ENCODE measurements at places on chromosomes 1 and 21.

DNA sequence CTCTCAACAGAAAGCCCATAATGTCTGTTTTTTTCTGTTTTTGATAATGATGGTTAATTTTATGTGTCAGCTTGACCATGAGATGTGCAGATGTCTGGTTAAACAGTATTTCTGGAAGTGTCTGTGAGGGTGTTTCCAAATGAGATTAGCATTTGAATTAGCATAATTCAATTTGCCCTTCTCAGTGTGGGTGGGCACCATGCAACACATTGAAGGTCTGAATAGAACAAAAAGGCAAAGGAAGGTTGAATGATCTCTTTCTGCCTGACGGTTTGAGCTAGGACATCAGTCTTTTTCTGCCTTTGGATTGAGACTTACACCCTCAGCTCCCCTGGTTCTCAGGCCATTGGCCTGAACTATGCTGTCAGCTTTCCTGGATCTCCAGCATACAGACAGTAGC, 34.9 kb upstream of the SPATA6 start:
- DNase-seq = no peak

- no peak for DNase-seq
Measured at GRCh38 chr1:200029822-200030152, 2.3 kb downstream of the NR5A2 start.

DNA sequence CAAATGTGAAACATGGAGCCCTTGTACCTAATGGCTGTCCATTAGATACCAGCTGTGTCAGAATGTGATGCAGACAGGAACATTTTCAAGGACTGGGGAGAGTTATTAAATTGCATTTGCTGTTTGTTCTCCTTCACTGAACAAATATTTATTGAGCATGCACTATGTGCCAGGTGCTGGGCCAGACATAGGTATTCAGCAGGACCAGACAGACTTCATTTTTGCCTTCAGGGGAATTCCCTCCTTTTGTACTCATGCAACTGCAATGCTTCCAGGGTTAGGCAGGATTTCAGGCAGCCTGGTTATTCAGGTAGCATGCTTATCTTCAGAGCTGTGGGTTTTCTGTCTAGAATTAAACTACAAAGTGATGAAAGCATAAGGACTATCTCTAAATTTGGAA, 64.2 kb upstream of the SMYD2 start:
- no peak for DNase-seq

GRCh38 chr1:245952383-245953026, 554.6 kb downstream of the SMYD3 start:
- DNase-seq = no peak

- DNase-seq = no peak
Measured at GRCh38 chr1:66266350-66266749, 267.6 kb upstream of the SGIP1 start.

- no peak for DNase-seq
Measured at GRCh38 chr1:115332813-115333608, 5.0 kb downstream of the NGF start.

- DNase-seq = no peak
Measured at GRCh38 chr1:171730052-171730451, 11.8 kb downstream of the VAMP4 start.

DNA sequence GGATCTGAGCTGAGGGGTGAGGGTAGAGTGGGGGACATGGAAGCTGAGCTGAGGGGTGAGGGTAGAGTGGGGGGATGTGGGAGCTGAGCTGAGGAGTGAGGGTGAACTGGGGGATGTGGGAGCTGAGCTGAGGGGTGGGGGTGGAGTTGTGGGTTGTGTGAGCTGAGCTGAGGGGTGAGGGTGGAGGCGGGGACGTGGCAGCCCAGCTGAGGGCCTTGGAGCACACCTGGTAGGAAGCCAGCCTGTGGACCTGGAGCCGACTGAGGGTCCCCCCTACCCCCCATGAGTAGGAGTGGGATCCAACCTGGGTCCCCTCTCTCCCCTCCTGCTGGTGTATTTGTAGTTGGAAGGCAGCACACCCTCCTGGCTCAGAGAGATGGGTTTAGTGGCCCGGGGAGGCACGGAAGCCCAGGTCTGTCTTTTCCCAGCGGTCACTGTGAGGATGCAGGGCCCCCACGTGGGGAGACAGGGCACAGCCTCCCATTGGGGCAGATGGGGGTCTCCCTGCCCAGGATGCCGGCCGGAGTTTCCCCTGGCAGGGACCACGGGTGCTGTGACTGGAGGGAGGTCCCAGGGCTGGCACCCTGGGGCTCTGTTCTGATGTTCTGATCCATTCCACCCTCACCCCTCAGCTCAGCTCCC, 13.2 kb upstream of the NPHP4 start:
- no peak for DNase-seq

- no peak for DNase-seq
Measured at GRCh38 chr1:61012341-61012761, 70.0 kb upstream of the NFIA start.

GRCh38 chr21:28805885-28806284, 186.8 kb downstream of the LTN1 start:
- DNase-seq = no peak

DNA sequence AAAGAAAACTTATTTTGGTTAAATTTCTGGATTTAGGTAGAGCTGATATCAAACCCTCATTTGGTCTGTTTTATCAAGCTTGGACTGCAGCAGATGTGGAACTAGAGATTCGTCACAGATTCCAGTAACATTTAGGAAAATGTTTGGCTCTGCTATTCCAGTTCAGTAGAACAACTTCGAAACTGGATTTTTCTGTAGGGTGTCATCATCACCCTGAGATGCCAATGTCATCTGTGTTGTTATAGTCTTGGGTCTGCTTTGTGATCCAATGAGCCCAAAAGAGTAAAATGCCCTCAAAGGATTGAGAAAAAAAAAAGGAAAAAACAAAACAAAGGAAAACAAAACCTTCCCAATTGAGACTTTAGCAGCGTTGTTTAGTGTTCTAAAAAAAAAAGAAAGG, 55.4 kb downstream of the LAMC2 start:
- no peak for DNase-seq

DNA sequence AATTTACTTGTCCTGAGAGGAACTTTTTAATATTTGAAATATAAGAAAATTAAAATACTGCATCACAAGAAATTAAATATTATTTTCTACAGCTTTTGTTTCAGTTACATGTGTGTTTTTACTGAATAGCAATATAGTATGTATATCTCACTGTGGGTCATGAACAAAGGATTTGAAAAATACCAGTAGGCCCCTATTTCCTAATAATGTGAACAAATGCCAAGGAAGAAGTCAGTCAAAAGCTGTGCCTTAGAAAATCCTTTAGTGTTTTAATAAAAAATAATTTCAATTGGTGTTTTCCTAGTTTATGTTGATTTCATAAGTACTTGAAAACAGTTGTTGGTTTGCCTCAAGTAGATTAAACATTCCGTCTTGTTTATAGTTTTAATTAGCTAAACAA, 46.7 kb downstream of the SMYD3 start:
- DNase-seq = no peak

- DNase-seq = no peak
Measured at GRCh38 chr21:22421416-22422180, 1423.4 kb downstream of the NCAM2 start.

DNA sequence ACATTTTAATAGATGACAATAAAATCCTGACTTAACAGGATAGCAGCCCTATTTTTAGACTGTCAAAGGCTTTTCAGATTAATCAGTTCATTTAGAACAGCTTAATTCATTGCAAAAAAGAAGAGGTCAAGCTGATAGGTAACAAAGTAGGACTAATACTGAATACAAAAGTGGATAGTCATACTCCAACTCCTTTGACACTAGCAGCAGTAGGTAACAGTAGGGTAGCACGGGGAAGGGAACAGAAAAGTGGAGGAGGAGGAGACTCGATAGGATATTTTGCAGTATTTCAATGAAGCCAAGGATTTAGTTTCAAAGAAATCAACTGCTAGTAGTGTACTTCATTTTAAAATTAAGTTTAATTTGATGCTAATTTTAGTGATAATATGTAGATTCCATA, 51.1 kb downstream of the USP1 start:
- DNase-seq = no peak

DNA sequence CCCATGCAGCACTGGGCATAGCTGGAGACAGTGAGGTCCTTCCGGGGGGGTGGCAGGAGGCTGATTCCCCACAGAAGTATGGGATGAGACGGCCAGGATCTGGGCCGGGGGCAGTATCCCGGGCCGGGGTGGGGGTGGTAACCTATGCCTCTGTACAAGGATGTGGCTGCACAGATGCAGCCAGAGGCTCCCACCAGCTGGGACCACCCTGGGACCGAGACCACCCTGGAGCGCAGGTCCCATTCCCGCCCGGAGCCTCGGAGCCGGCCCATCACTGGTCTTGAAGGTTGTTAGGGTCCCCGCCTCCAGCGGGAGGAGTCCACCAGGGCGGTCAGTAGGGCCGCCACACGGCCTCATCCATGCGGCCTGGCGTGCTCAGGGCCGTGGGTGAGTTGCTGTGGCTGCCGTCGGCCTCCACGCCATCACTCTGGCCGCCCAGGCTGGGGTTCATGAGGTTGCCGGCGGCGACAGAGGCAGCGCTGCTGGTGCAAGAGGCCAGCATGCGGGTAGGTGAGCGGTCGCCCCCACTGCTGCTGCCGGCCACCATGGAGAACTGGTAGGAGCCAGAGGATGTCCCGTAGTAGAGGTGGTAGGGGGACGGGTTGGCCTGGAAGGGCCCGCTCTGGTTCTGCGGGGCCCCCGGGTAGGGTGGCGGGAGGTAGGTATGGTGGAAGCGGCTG, 28.1 kb downstream of the RUNX3 start:
- DNase-seq = no peak

GRCh38 chr1:234089396-234089795, 184.9 kb downstream of the SLC35F3 start:
- no peak for DNase-seq

DNA sequence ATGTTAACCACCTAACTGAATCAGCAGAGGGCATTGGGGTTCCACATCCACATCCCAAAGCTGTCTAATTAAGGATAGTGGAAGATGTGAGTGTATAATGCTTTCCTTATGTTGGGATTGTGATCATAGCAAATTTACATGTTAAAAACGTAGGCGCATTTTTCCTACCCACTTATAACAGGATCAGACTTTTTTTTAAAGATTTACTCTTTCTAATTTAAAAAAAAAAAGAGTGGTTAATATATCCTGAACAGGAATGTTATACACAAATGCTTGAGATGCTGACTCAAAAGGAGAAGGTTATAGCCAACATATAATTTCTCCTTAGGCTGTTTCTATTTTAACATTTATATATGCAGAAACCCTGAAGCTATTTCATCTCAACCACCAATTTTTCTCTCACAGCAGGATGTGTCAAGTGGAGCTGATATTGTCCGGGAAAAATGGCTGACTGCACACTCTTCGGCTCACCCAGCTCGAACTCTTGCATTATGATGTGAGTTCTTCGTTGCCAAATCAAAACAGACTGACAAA, 40.3 kb downstream of the RGS5 start:
- DNase-seq = no peak

DNA sequence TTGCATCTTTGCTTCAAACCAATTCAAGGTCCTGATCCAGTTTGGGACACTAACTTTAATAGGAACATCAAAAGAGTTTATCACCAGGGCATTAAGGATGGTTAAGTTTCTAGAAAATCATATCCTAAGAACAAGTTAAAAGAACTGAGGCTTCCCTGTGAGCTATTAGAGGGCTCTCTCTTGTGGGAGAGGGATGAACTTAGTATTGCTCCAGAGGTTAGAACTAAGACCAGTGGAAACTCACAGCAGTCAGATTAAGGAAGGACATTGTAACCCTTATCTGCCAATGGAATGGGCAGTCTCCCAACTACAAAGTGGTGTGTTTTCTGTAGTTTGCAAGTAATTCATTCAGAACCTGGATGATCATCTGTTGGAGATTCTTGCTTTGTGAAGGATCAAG, 36.8 kb downstream of the UBE2U start:
- no peak for DNase-seq

- no peak for DNase-seq
Measured at GRCh38 chr1:228016653-228017355, 10.0 kb downstream of the WNT3A start.

GRCh38 chr21:28311411-28312190, 681.1 kb downstream of the LTN1 start:
- DNase-seq = no peak

- no peak for DNase-seq
Measured at GRCh38 chr1:6870571-6870970, 85.3 kb downstream of the CAMTA1 start.

- no peak for DNase-seq
Measured at GRCh38 chr1:88333086-88333695, 350.9 kb upstream of the PKN2 start.

GRCh38 chr1:32725615-32725982, 23.0 kb upstream of the SYNC start:
- DNase-seq = no peak

DNA sequence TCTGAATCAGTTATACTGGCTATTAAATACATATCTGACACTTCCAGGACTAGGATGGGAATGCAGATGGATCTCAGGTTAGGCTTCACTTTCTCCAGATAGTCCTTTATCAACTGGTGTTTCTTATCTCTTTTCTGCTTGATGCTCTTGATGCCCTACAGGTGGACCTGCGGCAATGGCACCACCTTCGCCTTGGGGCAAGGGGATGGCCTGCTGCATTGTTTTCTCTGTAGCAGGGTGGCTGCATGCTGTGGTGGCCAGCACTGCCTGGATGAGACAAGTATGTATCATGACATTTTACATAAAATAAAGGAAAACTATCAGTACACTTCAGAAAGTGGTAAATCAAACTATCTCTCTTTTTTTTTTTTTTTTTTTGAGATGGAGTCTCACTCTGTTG, 217.7 kb upstream of the ZP4 start:
- no peak for DNase-seq

- no peak for DNase-seq
Measured at GRCh38 chr1:65148548-65149350, 746 bp downstream of the AK4 start.

GRCh38 chr1:158002022-158002630, 8.7 kb downstream of the KIRREL1 start:
- no peak for DNase-seq

DNA sequence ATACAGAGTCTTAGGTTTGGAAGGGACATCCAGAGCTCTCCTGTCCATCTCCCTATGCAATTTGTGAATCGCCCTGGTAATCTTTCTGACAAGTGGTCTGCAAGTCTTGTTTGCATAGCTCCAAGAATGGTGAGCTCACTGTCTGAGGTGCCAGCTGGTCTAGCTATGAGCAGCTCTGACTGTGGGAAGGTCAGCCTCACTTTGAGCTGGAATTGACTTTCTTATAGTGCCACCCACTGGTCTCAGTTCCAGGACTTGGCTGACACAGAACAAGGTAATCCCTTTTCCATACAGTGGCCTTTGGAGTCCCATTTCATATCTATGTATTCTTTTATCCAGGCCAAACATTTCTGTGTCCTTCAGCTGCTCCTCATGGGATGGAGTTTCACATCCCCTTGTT, 95.6 kb upstream of the C8B start:
- DNase-seq = no peak

All from NK-92 treated with Interleukin-12 subunit alpha and Interleukin-12 subunit beta, amount 100 ng/mL, for 24 hours (cell line).